Stimulated activated CD4-positive, alpha-beta T cell treated with anti-CD3 and anti-CD28 coated beads, Interleukin-12 subunit alpha, Interleukin-12 subunit beta, amount 100 ng/mL, for 24 hours (primary cell): ENCODE measurements at places on chromosomes 3 and 15.

- DNase-seq, result no peak
Observed at GRCh38 chr3:69107841-69108240, 14.6 kb downstream of the LMOD3 start.

DNA sequence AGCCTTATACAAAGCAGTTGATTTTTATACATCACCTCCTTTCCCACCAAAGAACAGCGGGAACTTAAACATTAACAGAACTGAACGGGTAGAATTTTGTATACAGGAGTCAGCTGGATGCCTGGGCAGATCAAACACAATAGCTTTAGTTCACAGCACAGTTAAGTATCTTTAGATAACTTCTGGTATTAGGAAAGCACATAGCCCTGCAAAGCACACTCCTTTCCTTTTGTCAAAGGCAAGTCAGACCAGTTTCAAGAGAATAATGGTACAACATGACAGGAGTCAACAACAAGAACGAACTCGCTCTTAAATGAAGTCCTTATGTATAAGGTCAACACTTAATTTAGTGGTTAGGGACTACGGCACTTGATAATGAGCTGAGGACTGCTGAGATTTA lies 26.3 kb downstream of the ABCC5 start:
- DNase-seq, result no peak

DNA sequence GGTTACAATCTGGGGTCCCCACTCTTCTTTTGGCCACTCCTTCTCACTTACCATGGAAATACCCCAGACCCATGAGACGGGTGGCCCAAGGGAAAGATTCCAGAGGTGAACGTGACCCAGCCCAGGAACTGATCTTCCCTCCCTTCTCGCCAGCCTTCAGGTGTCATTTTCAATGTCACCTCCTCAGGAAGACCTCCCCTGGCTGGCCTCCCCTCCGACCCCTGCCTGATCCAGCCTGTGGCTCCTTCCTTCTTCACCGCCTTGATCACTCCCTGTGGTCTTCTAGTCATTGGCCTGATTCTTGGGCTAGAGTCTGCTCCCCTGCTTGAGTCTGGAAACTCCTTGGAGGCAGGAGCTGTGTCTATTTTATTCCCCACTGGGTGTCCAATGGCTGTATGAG lies 146.1 kb downstream of the SMAD6 start:
- DNase-seq, result no peak

DNA sequence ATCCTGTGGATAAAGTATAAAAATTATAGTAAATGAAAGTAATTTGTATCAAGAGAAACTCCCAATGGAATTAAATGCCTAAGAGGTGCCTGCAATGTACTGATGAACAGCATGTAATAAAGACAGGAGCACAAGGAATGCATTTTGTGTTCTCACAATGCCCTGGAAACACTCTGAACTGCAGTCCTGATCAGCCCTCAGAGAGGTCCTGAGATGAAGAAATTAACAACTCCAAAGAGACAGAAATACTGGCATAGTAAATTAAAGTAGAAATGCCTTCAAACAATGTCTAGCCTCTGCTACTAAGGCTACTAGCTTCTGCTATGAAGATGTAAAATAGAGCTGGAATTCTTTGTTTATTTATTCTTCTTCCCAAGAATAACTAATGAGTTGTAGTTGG lies 59.9 kb downstream of the CFAP20DC start:
- DNase-seq, result no peak

DNA sequence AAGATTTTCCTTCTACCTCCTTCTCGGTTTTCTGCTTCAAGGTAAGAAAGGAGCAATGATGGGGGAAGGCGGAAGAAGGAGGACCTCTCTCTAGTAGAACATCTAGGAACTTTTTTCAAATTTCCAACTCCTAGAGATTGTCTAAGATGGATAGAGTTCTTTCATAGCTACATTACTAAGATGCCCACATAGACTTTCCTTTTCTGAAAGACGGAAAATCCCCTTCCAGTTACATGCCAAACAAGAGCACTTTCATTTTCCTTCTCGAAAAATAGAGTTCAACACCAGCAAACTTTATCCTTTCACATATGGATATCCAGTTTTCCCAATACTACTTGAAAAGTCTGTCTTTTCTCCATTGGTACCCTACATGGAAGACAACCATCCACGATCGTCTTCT lies 692 bp downstream of the HTR3E start:
- no peak for DNase-seq

GRCh38 chr15:61527836-61528580 lies 298.9 kb upstream of the RORA start:
- no peak for DNase-seq

- no peak for DNase-seq
Observed at GRCh38 chr15:85030301-85030929, 48.8 kb downstream of the PDE8A start.
